Fibroblast of lung (primary cell): ENCODE measurements at places on chromosomes 3 and 15.

- no peaks in the 10 kb centered on the region for H3K27me3 ChIP-seq
- no peak overlapping the region for H3K27ac ChIP-seq
- no peaks in the 10 kb centered on the region for H3K4me1 ChIP-seq
- DNase-seq, result no peak
- H3K4me3 ChIP-seq, result no peak overlapping the region
These were observed 38.2 kb upstream of the RNF7 start for GRCh38 chr3:141699897-141700296.

DNA sequence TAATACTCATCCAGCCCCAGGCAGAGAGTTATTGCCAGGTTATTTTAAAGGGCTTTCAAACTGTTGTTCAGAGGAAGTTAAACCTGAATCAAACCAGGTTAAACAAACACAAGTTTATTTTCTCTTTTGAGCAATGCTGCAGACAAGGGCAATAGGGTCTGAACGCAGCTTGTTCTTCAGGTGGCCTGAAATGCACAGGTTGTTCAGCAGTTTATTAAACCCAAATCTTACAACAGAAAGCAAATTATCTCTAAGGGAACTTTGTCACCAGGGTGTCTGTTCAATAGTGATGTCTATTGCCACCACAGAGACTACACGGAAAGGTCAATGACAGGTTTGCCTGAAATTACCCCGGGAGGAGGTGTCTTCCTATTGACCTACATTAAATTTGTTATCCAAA is 134.0 kb downstream of the IL5RA start:
- no peaks in the 10 kb centered on the region for H3K36me3 ChIP-seq
- no peak for DNase-seq
- no peak overlapping the region for H3K27ac ChIP-seq
- H3K4me3 ChIP-seq, result no peak overlapping the region
- no peaks in the 10 kb centered on the region for H3K27me3 ChIP-seq
- H3K4me1 ChIP-seq, result no peaks in the 10 kb centered on the region

DNA sequence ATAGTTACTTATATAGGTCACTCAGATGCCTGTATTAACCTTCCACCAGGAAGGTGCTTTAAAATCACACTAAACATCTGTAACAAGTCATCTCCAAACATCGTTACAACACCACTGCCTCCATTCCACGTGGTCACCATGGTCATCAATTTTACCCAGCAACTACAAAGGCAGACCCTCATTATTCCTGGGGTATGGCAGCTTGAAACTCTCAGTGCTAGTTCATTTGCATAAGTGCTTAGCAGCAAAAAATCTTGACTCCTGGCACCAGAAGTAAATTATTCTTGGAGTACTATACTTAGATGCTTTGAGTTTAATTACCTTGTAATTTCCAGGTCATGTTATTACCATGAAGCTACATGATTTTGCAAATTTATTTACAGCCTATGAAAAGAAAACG is 250.6 kb downstream of the KBTBD8 start:
- no peaks in the 10 kb centered on the region for H3K36me3 ChIP-seq
- H3K4me1 ChIP-seq, result no peaks in the 10 kb centered on the region
- no peak overlapping the region for H3K27ac ChIP-seq
- no peak overlapping the region for H3K4me3 ChIP-seq

- no peak overlapping the region for H3K27ac ChIP-seq
- H3K27me3 ChIP-seq, result no peaks in the 10 kb centered on the region
- H3K36me3 ChIP-seq, result no peaks in the 10 kb centered on the region
- DNase-seq, result no peak
- H3K4me1 ChIP-seq, result peaks cover 4% of the 10 kb centered on the region
These were observed 27.8 kb downstream of the ALPK3 start for GRCh38 chr15:84844964-84845363.

- no peak for DNase-seq
- no peak overlapping the region for H3K4me3 ChIP-seq
- H3K27ac ChIP-seq, result no peak overlapping the region
- no peaks in the 10 kb centered on the region for H3K27me3 ChIP-seq
- peaks cover 6% of the 10 kb centered on the region for H3K4me1 ChIP-seq
These were observed 69.0 kb downstream of the UBE2E2 start for GRCh38 chr3:23271876-23272741.

GRCh38 chr3:185825006-185825638 is at the start of gene IGF2BP2:
Gene IGF2BP2 (minus strand): TSS chr3:185825042. CDS start chr3:185824960, 82 bp downstream.
- peaks cover 4% of the 10 kb centered on the region for H3K4me1 ChIP-seq
- no peaks in the 10 kb centered on the region for H3K27me3 ChIP-seq
- peak within 1 kb of the TSS; percentile 80 for H3K4me3 ChIP-seq
- DNase-seq, result peak; percentile 84
- H3K27ac ChIP-seq, result peak within 1 kb of the TSS; percentile 85

DNA sequence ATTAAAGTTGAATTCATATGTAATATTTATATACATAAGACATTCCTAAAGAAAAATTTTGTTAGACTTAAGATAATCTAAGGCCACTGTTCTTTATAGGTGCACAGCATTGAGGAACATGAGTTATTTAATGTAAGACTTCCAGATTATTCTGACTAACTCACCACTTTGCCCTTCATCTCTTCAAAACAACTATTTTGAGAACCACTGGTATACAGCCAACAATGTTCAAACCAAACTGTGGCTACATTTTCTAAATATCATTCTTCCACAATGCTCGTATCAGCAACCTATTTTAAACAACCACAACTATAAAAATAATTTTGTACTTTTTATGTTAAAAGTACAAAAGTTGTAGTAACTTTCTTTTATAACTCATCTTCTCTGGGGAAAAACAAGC is 199.8 kb upstream of the ALCAM start:
- H3K4me3 ChIP-seq, result no peak overlapping the region
- no peaks in the 10 kb centered on the region for H3K4me1 ChIP-seq
- H3K36me3 ChIP-seq, result no peaks in the 10 kb centered on the region

- DNase-seq, result no peak
- H3K27me3 ChIP-seq, result no peaks in the 10 kb centered on the region
- H3K27ac ChIP-seq, result no peak overlapping the region
- H3K4me1 ChIP-seq, result peaks cover 4% of the 10 kb centered on the region
These were observed 90.7 kb downstream of the PEAK1 start for GRCh38 chr15:77329202-77329601.

- no peaks in the 10 kb centered on the region for H3K36me3 ChIP-seq
- no peak for DNase-seq
- H3K4me3 ChIP-seq, result no peak overlapping the region
- H3K4me1 ChIP-seq, result no peaks in the 10 kb centered on the region
- H3K27me3 ChIP-seq, result no peaks in the 10 kb centered on the region
These were observed 48.3 kb upstream of the TIPARP start for GRCh38 chr3:156626104-156626503.

DNA sequence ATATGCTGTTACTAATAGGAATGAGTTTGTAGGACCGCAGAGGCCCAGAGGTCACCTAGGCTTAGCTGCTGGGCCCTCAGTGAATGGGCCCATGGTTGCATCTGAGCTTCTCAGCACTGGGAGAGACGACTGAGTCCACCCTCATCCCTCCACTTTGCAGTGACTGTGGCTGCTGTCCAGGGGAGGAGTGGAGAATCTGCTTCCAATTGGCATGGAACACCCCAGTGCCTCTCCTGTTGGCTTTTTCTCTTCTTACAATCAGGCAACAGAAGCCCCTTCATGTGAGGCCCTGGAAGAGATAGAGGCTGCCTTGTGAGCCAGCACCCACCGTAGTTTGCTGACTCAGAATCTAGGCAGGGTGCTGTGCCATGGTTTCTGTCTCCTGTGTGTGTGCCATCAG is 55.6 kb downstream of the ARNT2 start:
- DNase-seq, result no peak
- peaks cover 13% of the 10 kb centered on the region for H3K4me1 ChIP-seq
- no peak overlapping the region for H3K27ac ChIP-seq
- no peaks in the 10 kb centered on the region for H3K27me3 ChIP-seq
- H3K36me3 ChIP-seq, result no peaks in the 10 kb centered on the region

DNA sequence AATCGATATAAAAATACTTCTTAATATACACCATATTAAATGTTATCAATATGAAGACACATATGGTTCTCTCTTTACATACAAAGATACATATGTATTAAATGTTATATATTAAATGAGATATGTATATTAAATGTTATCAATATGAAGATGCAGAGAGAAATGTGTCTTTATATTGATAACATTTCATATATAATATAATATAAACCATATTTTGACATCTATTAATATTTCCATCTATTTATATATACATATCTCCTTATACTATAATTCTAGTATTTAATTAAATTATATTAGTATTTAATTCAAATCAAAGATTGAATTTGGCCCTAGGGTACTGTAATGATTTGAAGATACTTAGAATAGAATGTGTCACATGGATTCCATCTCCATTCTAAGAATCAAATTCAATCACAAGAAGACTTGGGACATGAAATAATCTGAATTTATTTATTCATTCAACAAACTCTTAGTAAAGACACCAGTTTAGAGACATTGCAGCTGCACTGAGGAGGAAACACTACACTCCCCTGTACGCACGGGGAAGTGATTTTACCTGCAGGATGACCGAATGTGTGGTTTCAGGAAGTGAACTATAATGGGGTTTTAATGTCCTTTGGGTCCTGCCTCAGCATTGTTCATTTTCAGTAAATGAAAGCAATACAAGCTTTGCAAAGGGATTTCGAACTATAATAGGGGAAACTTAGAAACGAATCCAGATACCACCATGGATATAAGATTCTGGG is 365.1 kb downstream of the MECOM start:
- H3K36me3 ChIP-seq, result no peaks in the 10 kb centered on the region
- H3K27me3 ChIP-seq, result no peaks in the 10 kb centered on the region
- H3K4me3 ChIP-seq, result no peak overlapping the region
- DNase-seq, result no peak
- no peak overlapping the region for H3K27ac ChIP-seq
- H3K4me1 ChIP-seq, result no peaks in the 10 kb centered on the region

DNA sequence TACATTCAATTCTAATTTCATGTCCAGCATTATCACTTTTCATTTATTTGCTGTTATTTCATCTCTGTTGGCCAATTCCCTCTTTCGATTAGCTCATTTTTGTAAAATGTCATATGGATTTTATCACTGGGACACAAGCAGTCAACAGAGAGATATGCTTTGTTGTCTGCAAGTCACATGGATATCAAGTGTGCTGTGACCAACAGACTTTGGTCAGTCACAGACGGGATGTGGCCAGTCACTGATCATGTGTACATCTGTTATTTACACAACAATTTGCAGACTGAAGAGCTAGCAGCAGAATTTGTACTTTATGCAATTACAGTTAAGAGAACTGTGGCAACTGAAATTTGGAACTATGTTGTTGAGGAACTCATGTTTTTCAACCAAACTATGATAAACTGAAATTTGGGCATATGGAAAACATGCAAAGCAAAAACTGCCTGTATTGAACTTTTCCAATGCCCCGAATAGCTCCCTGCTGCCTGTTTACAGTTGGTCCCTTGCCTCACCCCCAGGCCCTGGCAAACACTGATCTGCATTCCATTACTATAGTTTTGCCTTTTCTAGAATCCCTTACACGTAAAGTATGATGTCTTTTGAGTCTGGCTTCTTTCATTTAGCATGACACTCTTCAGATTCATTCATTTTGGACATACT is 104.4 kb downstream of the RPL22L1 start:
- H3K4me3 ChIP-seq, result no peak overlapping the region
- H3K36me3 ChIP-seq, result no peaks in the 10 kb centered on the region
- no peak for DNase-seq
- no peak overlapping the region for H3K27ac ChIP-seq

DNA sequence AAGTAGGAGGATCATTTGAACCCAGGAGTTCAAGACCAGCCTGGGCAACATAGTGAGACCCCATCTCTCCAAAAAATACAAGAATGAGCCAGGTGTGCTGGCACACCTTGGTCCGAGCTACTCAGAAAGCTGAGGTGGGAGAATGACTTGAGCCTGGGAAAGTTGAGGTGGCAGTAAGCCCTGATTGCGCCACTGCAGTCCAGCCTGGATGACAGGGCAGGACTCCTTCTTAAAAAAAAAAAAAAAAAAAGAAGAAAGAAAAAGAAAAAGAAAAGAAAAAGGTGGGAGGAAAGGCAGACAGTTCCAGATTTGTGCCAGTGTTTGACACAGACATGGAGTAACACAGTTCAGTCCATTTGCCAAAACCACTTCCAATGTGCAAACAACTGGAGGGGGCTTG is 75.7 kb downstream of the ATP10A start:
- H3K27me3 ChIP-seq, result no peaks in the 10 kb centered on the region
- H3K4me1 ChIP-seq, result peaks cover 44% of the 10 kb centered on the region
- no peaks in the 10 kb centered on the region for H3K36me3 ChIP-seq
- peak overlapping the region; percentile 87 for H3K27ac ChIP-seq
- DNase-seq, result peak; percentile 24

DNA sequence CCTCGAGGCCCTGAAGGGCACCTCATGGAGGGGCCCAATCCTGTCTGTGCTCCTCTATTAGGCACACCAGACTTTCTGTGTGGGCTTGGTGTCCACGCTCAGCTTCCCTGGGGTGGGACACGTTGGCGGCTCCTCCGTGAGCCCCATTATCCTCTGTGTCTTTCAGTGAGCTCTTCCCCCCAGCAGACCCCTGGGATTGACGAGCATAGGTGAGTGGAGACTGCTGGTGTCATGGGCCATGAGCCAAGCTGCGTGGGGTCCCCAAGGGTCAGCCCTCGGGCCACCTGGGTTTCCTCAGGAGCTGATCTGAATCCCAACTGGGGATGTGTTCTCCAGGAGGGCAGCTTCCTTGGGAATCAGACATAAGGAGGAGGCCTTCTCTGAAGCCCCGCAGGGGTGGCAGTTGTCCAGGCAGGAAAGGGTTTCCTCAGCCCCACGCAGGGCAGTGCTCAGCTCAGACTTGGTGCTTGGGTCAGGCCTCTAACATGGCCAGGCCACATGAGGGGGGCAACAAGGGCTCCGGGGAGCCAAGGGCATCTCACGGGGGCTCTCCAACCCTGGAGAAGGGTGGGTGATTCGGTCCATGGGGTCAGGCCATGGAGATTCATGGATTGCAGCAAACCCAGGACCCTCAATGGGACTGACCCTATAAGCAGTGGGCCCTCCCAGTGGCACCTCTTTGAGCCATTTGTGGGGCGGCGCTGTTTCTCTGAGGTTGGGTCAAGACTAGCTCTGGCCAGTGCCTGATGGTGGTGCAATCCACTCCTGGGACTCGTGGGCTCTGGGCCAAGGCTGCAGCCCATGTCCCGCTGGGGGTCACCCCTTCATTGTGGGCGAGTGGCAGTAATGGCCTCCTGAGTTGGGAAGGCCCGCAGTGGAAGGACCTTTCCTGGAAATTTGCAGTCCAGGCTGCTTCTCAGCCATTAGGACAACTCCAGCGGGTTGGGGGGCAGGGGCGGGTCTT is 222.5 kb downstream of the SNRPN start:
- H3K4me3 ChIP-seq, result no peak overlapping the region
- H3K27me3 ChIP-seq, result no peaks in the 10 kb centered on the region
- no peaks in the 10 kb centered on the region for H3K36me3 ChIP-seq
- no peaks in the 10 kb centered on the region for H3K4me1 ChIP-seq
- H3K27ac ChIP-seq, result no peak overlapping the region
- no peak for DNase-seq

DNA sequence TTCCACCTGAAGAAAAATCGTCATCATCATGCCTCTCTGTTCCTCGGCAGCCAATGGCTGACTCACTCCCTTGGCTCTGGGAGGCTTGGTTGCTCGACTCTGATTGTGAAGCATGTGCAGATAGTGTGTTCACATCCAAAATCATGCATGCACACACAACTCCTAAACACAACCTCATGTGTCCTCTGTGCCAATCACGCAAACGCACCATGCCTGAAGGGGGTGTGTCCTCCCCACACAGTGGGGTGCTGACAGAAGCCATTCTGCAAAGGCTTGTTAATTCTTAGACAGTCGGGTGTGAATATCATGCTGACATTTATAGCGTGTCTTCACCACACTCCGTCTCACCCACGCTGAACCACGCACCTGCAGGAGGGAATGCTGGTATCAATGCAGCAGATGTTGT is 11.4 kb upstream of the CCDC174 start:
- DNase-seq, result no peak
- H3K36me3 ChIP-seq, result no peaks in the 10 kb centered on the region
- no peaks in the 10 kb centered on the region for H3K4me1 ChIP-seq
- H3K27ac ChIP-seq, result no peak overlapping the region
- H3K4me3 ChIP-seq, result no peak overlapping the region
- peaks cover 2% of the 10 kb centered on the region for H3K27me3 ChIP-seq
